ENCODE measurements at places on chromosomes 1 and 21. TPM values are rescaled to one million over a fixed set of nuclear protein-coding genes. Genes with fewer than 3 reads are reported as not detected.

- DNase-seq = no peak
These were observed 131.2 kb downstream of the PIK3R3 start for GRCh38 chr1:46001081-46001785.

GRCh38 chr1:18240906-18241305 is 133.3 kb downstream of the IGSF21 start:
- DNase-seq = no peak

GRCh38 chr1:87356591-87356990 is 27.9 kb downstream of the LMO4 start:
- no peak for DNase-seq

- no peak for DNase-seq
These were observed 125.2 kb downstream of the MAST2 start for GRCh38 chr1:45928486-45929205.

DNA sequence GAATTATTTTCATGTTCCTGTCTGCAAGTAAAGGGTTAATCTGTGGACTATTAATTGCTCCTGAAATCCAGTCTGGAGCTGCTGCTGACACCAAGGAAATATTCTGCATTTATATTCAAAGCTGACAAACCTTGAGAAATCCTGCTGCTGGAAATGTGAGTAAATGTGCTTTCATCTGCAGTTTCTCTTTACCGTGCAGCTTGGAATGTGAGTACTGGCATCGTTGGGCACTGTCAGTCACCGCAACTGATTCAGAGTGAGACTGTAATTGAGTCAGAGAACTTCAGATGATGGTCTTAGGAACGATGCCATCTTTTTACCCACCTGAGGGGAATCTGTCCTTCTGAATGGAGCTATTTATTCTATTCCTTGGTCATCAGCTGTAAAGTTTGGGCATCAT is 420.6 kb downstream of the SIPA1L2 start:
- DNase-seq = no peak

Gene NBPF6
- not detected for polyA plus RNA-seq

Gene NPHS2
- polyA plus RNA-seq = not detected

Gene CFAP141
- polyA plus RNA-seq = not detected

Gene SLC26A9
- polyA plus RNA-seq = 0.17 TPM

Gene S100A14
- 0.35 TPM for polyA plus RNA-seq

Gene VSIG8
- polyA plus RNA-seq = not detected

Data from muscle of leg (tissue), 16 donors.